ENCODE measurements at places on chromosomes 6 and 20. TPM values are rescaled to one million over a fixed set of nuclear protein-coding genes. Genes with fewer than 3 reads are reported as not detected.
A peak's percentile ranks its signal among the peaks of the same experiment; 100 is the strongest.

DNA sequence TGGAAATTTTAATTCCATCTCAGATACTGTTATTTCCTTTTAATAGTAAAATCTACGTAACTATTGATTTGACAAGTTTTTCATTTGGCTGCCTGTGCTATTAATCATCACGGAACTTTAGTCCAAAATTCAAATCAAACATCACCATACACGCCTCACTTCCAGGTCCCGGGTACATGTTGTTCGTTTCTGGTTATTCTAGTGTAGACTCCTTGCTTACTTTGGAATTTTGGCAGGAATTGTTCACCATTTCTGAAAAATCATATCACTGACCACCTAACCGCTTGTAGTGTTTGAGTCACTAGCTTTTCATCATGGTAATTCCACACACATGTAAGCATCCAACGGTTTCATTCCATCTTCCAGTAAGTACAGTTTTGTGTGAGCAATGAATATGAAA lies 98.0 kb upstream of the NHSL1 start:
- DNase-seq: no peak

GRCh38 chr6:158642097-158642601 lies 2.4 kb downstream of the DYNLT1 start:
- DNase-seq: peak; percentile 50

- peak; percentile 27 for DNase-seq
Observed at GRCh38 chr6:31811645-31812044, 3.4 kb downstream of the HSPA1L start.

DNA sequence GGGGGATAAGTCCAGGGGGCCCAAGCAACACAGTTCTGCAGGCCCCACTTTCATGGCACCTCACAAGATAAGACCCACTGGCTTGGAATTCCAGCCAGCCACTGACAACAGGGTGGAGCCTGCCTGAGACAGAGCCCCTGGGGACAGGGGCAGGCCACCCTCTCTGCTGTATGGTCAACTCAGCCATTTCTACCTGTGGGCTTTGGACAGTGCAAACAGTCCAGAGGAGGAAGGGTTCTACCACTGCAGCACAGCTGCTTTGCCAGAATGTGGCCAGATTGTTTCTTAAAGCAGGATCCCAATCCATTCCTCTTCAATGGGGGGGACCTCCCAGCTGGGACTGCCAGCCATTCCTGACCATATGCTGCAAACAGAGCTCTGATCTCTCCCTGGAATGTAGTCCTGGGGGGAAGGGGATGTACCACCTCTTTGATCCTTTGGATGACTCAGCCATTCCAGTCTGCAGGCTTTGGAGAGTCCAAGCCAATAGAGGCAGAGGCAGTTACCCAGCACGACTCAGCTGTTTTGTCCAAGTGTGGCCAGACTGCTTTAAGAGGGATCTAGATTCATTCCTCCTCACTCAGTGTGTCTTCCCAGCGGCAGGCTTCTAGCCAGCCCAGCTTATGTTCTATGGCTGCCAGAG lies 842.2 kb downstream of the EPHA7 start:
- no peak for DNase-seq

DNA sequence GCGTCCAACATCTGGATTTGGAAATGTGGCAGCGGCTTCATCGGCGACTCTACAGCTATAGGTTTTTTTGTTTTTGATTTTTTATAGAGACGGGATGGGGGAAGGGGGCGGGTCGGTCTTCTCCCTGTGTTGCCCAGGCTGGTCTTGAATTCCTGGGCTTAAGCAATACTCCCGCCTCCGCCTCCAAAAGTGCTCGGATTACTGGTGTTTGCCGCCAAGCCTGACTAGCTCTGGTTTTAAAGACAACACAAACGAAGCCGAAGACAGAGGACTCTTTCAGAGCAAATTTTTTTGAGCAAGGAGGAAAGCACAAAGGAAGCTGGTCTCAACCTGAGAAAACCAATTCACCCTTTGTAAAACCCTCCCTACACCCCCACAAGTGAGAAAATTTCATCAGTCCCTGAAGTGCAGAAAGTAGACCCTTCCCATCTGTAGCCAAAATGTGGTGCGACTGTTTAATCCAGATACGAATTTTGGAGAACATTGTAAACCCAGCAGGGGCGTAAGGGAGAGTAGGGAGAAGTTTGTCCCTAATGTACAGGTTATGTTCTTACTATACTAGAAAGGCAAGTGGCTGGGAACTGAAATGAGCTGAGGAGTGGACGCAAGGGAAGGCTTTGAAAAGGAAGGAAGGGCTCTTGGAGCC lies 185.9 kb downstream of the TRIM27 start:
- DNase-seq: no peak

DNA sequence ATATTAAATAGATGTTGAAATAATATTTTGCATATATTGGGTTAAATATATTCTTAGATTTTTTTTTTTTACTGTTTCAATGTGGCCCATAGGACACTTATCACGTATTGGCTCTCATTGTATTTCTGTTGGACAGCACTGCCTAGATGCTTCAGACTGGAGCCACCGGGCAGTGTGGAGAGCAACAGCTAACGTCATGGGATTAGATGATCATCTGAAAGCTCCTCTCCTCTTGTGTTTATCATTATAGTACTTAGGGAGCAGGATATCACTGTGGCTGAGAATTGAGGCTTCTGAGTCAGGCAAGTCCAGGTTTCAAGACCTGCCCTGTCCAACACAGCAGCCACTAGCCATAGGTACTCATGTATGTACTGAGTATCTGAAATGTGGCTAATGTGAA lies 87.4 kb downstream of the ZHX3 start:
- no peak for DNase-seq

GRCh38 chr6:38997128-38997761 lies 51.3 kb upstream of the GLP1R start:
- peak; percentile 46 for DNase-seq

GRCh38 chr6:156906451-156906850 lies 129.3 kb downstream of the ARID1B start:
- DNase-seq: no peak

GRCh38 chr20:4226330-4227084 lies 211.1 kb upstream of the RNF24 start:
- no peak for DNase-seq

DNA sequence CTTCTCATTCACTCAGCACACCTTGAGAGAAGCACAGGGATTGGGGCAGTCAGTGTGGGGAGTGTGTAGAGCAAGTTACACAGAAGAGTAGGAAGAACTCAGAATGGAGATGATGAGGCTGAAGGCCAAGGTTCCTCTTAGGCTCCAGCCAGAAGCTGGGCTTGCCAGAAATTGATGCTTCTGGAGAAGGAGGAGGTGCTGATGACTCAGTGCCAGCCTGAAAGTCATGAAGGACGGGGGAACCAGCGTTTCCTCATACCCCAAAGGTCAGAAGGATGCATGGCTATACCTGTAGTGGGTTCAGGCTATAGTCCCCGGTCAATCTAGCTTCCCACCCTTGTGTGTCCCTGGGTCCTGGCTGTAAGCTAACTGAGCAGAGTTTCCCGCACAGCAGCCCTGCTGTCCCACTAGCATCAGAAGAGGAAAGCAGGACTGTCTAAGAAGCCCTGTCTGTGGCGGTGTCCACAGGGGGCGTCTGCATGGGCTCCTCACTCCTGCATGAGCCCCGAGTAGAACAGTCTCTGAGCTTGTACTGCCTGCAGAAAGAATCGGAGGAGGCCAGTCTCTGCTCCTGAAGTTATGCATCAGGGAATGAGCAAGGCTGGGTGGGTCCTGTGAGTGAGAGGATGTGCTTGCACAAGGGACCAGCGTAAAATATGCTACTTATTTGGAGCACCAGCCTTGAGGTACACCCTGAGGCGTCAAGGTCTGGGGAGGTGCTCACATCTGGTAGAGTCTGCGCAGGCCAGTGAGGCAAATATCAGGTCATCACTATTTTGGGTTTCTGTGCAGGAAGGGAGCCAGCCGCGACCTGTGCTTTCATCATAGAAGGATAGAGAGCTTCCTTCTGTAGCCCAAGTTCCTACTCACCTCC lies 148.5 kb downstream of the MRPL14 start:
- DNase-seq: no peak

RAB32 gene
- 5.3 TPM for total RNA-seq

C6orf163 gene
- total RNA-seq: 1.7 TPM

GRCh38 chr6:150409576-150410066 lies 40.8 kb downstream of the IYD start:
- DNase-seq: peak; percentile 49

LST1 gene
- 6.9 TPM for total RNA-seq

DNA sequence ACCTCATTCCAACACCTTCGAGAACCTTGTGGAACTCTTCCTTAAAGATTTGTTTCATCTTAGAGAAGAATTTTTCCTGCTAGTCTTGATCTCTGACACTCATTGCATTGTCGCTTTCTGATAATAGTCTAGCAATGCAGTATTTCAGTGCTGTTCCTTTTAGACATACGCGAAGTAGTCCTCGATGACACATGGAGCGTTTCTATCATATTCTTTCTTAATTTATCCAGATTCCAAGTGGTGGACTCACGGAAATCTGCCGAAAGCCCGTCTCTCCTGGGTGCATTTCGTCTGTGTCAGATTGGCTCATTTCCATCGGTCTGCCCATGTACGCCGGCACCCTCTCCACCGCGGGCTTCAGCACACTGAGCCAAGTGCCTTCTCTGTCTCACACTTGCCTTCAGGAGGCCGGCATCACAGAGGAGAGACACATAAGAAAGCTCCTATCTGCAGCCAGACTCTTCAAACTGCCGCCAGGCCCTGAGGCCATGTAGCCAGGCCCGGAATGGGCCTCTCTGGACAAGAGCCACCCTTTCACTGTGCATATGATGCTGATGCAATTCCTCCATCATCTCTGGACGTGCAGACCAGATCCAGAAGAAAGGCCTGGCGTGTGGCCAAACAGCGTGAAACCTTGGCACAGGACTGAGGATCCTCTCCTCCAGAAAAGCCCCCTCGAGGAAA lies 198.6 kb upstream of the UST start:
- DNase-seq: peak; percentile 64

GRCh38 chr6:80129485-80129884 lies 23.0 kb downstream of the BCKDHB start:
- no peak for DNase-seq

SNRPB gene
- 51.3 TPM for total RNA-seq

- no peak for DNase-seq
Observed at GRCh38 chr20:32333181-32333987, 24.7 kb upstream of the ASXL1 start.

GRCh38 chr20:13800728-13801134 lies 15.9 kb downstream of the NDUFAF5 start:
- peak; percentile 96 for DNase-seq

- no peak for DNase-seq
Observed at GRCh38 chr6:11427723-11428245, 109.8 kb upstream of the TMEM170B start.

DEFB119 gene
- total RNA-seq: not detected

All from left ventricle myocardium superior (tissue), 1 donor.